T-helper 17 cell (primary cell): ENCODE measurements at places on chromosomes 4 and X.

- no peak for DNase-seq
Measured at GRCh38 chr4:36493251-36493650, 211.8 kb downstream of the DTHD1 start.

GRCh38 chr4:176653401-176654220 is 139.1 kb downstream of the VEGFC start:
- DNase-seq, result no peak

GRCh38 chrX:75132672-75133071 is 23.4 kb downstream of the ABCB7 start:
- no peak for DNase-seq

DNA sequence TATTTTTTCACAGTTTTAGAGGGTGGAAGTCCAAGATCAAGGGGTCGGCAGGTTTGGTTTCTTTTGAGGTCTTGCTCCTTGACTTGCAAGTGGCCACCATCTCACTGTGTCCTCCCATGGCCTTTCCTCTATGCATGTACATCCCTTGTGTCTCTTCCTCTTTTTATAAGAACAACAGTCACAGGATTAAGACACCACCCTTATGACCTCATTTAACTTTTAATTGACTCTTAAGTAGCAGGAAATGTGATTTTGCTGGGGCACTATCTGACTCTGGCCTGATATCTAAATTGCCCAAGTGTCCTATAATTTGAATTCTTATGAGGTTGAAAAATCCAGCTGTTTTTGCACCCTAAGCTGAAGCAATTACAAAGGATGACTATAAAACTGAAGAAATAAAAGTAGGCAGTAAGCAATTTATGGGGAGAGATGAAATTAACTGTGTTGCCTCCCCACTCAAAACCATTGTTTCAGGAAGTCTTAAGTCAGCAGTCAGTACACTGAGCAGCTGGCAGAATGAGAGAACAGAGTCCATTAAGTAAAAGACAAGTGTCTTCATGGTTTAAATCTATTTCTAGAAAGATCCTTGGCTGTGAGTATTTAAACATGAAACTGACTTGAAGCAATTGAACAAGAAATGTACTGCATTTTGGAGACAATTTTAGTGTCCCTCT is 601.3 kb downstream of the SPRY1 start:
- DNase-seq, result no peak
